ENCODE measurements at places on chromosomes 2 and 18.

GRCh38 chr18:35153609-35154272 lies 87.1 kb upstream of the ZNF397 start:
- peak; percentile 91 for DNase-seq

DNA sequence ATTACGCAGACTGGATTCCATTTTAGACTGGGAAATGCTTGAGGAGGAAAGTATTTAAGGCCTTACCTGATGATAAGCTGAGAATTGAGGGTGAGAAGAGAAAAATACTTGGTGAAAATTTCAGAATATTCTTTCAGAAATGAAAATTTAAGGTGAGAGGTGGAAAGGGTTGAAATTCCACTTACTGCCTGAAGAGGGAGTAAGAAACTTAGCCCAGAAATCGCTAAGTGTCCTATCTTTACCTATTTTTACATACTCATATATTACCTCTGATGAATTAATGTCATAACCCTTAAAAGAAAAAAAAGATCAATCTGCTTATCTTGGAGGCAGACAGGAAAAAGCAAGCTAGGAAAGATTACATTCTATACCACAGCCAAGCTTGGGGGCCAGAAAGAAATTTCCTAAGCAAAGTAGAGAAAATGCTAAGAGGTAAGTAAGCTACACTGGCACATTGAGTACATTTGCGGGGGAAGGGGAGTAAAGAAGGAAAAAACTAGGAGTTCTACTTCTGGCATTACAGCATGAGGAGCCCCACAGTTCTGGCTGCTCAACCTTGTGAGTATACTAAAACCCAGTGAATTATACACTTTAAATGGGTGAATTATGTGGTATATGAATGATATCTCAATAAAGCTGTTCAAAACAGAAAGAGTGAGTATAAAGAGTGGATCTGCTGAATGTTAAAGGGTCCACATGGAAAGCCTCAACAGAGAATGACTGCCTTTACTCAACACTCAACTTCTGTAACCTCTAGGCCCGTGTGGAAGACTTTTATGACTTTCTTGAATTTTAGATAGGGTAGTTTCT lies 33.8 kb downstream of the SMC6 start:
- DNase-seq = peak; percentile 24

- no peak for DNase-seq
Observed at GRCh38 chr2:48266698-48267097, 263.3 kb upstream of the STON1 start.

DNA sequence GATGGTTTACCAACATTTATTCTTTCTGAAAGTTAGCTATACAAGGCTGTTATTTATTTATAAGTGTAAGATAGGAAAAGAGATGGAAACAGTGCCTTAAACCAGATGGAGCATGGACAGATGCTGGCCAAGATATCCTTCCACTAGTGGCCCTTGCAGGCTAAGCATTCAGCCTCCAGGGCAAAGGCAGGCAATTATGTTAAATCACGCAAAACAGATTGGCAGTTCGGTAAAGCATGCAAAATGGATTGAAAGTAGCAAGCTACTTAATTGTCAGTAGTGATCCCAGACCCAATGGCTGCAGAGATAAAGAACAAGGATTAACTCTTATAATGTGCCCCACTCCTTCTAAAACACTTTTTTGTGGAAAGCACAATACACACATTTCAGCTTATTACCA lies 105.4 kb upstream of the MAP4K3 start:
- DNase-seq = no peak

Data from KBM-7 (cell line).